Fibroblast of villous mesenchyme (primary cell): ENCODE measurements at places on chromosomes 1 and 21. TPM values are rescaled to one million over a fixed set of nuclear protein-coding genes. Genes with fewer than 3 reads are reported as not detected.
A peak's percentile ranks its signal among the peaks of the same experiment; 100 is the strongest.

TTC34 gene
- 0.32 and 0.43 TPM in 2 replicates for total RNA-seq

LCE1A gene
- total RNA-seq, result not detected in 2 replicates

RYR2 gene
- not detected in 2 replicates for total RNA-seq

VASH2 gene
- 0.43 and 0.97 TPM in 2 replicates for total RNA-seq

GAS5 gene
- 277 and 367 TPM in 2 replicates for total RNA-seq

AGMAT gene
- total RNA-seq, result 2.3 and 2.6 TPM in 2 replicates

NEK7 gene
- total RNA-seq, result 183 and 366 TPM in 2 replicates

DNA sequence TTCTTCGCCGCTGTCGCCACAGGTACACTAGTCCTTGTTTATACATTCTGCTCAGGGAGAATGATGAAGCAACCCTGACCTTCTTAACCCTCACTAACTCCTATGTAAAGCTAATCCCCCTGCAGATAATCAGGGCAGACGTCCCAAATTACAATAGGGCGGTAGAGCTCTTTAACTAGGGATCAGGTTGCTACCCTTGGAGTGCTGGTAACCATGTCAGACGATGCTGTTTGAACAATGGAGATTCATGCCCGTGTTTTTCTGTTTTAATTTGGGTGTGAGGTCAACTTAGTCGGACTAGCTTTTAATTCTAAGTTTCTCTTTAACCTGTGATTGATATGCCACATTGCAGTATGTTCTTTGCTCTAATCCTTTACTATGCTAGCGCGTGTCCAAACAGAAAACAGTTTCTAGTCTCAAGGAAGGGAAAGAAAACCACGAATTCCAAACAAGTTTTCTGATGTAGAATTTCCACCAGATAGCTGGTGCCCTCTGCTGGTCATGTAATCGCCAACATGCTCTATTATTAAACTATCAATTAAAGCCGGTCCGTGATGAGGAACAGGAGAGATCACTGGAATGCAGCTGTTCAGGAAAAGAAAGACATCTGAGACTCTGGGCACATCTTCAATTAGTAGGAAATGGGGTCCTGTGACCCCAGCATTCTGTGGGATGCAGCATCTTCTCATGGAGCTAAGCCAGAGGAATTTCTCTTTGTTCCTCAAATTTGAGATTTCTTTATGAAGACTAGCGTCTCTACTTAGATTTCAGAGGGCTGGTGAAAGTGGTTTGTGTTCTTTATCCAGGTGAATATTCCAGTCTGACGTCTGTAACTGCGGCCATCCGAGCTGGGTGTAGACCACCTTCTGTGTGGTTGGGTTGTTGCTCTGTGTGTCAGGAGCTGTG lies 18.3 kb upstream of the VAMP3 start:
- DNase-seq, result peak; percentile 74

- no peak for DNase-seq
Measured at GRCh38 chr1:6495041-6495441, 3.6 kb upstream of the PLEKHG5 start.

DNA sequence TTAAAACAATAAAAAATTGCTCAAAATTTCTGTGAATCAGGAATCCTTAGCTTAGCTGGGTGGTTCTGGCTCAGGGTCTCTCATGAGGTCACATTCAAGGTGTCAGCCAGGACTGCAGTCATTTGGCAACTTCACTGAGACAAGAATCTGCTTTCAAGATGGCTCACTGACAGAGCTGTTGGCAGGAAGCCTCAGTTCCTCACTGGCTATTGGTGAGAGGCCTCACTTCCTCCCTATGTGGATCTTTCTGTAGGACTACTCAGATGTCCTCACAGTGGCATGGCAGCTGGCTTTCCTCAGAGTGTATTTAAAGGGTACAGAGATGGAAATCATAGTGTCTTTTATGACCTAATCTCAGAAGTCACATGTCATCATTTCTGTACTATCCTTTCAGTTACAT lies 785.7 kb downstream of the ADGRL2 start:
- no peak for DNase-seq

DNA sequence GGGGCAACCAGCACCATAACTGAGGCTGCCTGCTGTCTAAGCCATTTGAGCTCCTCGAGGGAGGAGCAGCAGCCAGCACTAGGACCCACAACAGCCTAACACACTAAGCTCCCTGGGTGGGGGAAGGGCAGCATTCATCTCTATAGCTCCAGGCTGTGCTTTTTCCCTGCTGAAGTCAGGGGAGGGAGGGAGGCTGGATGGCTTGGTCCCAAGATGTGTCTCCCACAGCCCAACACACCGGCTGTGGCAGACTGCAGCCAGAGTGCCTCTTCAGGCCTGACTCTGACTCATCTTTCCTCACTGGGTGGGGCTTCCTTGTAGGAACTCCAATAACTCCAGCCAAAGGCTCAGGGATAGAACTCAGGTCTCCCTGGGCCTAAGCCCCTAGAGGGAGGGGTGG lies 296.3 kb downstream of the PRDM2 start:
- no peak for DNase-seq

GRCh38 chr21:36718951-36719501 lies 20.1 kb downstream of the SIM2 start:
- DNase-seq, result no peak

DNA sequence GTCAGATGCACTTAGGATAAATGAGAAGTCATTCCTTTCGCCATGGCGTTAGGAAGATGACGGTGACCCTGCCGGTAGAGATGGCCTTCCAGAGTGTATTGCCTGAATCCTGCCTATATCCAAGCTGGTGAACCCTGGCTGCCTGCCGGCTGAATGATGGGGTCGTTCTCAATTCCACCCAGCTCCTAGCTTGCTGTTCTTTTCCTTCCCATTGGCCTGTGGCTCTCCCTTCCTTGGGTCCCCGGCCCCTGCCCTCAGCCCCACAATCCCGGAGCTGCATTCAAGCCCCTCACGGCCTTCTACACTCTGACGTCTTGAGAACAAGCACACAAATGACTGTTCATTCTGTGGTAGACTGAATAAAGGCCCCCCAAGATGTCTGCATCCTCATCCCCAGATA lies 28.2 kb upstream of the ZBTB21 start:
- DNase-seq, result no peak

DNA sequence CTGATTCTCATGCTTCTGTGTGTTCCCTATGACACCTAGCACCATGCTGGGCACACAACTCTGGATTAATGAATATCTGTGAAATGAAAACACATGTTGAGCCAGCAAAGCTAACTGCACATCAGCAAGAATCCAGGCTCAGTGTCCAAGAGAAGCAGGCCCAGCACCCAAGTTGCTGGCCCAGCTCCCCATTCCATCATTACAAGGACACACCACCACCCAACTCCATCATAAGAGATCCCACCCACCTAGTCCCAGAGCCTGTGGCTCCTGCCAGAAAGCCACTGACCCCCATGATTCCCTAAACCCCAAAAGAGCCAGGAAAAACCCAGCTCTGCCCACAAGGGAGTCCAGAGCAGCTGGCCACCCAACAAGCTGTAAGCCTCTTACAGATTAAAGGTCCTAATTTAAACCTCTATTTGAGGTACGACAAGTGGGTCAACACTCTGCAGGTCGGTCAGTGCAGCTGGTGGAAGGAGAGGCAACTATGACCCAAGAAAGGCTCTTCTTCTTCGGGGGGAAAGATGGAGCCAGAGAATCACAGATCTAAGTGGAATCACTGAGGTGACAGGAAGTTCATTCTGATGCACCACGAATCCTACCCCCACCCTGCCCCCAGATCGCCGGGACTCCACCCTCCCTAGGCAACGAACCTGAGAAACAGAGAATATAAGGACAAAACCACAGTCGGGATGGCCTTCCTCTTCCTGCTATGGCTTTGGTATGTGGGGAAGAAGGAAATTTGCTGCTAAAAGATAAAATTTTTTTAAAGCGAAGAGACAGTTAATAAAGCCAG lies 58.2 kb downstream of the CD34 start:
- DNase-seq, result no peak

DNA sequence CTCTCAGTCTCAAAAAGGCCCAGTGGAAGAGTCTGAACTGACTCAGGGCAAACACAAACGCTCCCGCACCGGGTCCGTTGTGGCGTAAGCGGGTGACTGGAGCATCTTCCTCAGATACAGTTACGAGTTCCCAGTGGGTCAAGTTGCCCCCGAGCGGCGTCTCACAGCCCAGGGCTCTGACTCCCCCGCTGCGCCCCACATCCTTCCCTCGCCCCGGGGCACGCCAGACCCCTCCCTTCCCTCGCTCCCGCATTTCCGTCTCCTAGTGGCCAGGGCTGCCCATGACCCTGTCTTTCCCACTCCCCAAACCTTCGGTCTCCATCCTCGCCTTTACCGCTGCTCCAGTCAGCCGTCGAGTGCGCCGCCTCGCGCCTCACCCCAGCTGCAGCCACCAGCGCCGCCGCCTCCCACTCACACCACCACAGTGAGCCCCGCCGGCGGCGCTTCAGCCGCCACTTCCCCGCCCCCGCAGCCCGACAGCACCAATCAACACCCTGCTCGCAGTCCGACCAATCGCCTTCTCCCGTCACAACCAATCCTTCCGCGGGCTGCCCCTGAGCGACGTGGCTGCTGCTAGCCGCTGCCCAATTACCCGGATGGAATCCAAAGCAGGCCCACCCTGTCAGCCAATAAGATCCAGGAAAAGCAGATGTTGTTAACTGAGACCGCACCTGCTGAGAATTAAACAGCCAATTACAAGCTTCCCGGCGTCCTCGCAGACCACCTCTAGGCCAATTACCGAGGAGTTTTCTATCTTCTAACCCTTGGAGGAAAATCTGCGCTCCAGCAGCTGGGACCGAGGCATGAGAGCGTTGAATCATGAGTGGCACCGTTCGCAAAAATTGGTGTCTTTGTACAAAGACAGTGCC lies at the start of gene TDRKH:
Gene TDRKH, minus strand, starts transcription at position 430 of the 869 bp plus-strand sequence. CDS start 7,478 bp downstream, outside the sequence.
- peak; percentile 100 for DNase-seq
